ENCODE measurements at places on chromosomes 5 and 9.
A peak's percentile ranks its signal among the peaks of the same experiment; 100 is the strongest.

DNA sequence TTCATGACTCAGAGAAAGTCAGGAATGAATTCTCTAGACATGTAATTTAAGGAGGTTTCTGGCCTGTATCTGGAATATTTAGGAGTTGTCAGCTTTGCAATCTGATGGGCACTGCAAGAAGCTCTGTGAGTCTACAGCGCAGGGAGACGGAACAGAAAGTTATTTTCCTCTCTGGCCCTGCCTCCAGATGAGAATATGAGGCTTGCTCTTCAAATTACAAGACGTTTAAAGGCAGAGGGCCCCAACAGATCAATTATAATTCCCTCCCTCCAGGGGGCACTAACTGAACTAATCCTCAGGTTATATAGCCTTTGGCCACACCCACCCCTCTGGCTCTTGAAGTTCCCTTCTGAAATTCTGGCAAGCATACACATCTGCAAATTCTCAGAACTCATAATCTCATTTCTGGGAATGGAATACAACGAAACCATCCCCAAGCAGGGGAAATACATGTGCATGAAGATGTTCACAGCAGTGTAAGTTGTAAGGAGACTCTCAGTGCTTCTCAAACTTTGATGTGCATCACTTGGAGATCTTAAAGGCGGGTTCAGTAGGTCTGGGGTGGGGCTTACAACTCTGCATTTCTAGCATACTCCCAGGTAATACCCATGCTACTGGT is 307.6 kb downstream of the CWC27 start:
- DNase-seq = peak; percentile 38

DNA sequence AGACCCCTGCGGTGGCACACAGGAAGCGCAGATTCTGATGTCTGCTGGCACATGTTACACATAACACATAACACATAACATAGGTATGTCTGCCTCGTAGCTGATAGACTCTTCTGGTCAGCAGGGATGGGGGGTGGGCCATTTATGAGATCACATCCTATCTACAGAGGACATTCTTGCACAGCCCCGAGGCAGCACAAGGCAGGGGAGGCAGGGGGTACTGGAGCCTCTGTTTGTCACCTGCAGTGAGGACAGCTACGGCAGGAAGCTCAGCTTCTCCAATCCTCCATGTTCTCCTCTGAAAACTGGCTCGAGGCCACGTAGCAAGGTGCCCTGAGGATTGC is 16.7 kb upstream of the MED10 start:
- no peak for DNase-seq

- peak; percentile 74 for DNase-seq
Observed at GRCh38 chr9:20980832-20981455, 50.5 kb downstream of the HACD4 start.

- DNase-seq = no peak
Observed at GRCh38 chr5:95365302-95366095, 25.7 kb upstream of the FAM81B start.

GRCh38 chr5:109411627-109412026 is 1.9 kb upstream of the PJA2 start:
- DNase-seq = peak; percentile 95

DNA sequence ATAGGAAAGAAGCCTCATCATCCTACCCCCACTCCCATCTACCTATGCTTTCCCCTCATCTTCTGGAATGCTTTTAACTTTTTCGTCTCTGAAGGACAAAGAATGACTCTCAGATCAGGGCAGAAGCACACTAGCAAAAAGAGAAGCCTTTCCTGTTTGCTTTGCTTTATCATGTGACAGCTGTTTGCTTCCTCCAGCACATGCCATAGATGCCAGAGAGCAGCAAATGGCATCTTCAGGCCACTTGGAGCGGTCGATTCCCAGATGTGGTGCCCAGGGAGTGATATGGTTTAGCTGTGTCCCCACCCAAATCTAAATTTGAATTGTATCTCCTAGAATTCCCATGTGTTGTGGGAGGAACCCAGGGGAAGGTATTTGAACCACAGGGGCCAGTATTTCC is 294.8 kb downstream of the GADD45G start:
- no peak for DNase-seq

GRCh38 chr5:172370648-172371545 is 83.4 kb downstream of the SH3PXD2B start:
- DNase-seq = peak; percentile 52

DNA sequence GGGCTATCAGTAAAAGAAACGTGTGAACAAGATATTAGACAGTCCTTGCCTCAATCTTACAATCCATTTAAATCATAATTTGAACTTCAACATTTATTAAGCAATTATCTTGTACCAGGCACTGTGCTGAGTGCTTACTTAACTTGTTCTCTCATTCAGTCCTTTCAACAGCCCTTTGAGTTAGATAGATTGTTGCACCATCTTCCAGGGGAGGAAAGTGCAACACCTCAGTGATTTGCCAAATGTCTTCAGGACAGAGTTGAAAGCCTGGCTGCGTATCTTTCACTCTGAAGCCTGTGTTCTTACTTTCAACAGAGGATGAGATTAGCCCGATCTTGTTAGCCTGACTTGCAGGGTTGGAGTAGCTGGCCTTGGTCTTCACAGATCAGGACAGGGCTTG is 34.2 kb upstream of the SUB1 start:
- no peak for DNase-seq

- no peak for DNase-seq
Observed at GRCh38 chr9:105877721-105878120, 183.4 kb downstream of the TMEM38B start.

DNA sequence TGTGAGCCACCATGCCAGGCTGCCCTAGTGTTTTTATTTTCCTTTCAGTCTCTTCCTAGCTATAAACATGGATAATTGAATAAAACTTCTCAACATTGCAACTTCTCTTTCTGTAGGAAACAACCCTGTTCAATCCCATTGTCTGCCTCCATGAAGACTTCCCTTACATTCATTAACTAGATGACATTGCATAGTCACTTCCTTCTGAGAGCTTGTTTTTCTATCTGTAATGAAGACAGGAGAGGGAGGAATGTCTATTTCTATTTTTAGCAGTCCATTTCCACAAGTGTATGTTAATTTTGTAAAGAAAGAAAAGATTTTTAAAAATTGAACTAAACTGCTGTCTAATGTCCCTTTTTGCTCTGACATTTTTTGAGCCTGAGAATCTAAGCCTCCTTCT is 55.6 kb upstream of the MELK start:
- no peak for DNase-seq

All from HFFc6 (cell line).